ENCODE measurements at places on chromosomes 1 and 21.

DNA sequence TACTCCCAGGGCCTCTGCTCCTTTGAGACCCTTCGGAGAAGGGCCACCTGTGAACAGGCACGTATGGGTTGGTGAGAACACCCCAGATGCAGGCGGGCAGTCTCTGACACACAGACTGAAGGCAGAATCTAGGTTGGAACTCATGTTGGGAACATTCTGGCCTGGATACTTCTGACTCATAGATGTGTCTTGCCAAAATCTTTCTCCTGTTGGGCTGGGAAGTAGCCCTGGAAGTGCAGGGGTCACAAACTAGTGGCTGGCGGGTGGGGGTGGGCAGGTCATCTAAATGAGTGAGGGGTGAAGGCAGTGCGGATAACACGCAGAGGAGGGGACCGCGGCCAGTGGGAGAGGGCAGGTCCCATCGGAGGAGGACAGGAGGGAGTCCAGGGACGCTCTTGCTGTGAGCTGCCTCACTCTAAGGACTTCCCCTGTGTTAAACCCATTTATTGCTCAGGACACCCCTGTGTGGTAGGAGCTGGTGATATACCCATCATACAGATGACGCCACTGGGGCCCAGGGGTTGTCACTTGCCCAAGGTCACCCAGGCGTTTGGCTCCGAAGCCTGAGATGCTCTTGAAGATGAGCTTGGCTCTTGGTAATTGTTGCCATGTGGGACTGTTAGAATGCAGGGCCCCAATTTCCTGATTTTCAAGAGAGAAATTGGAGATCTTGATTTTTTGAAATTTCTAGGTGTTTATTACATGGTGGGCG is 181.0 kb downstream of the PTPRU start:
- DNase-seq, result no peak

DNA sequence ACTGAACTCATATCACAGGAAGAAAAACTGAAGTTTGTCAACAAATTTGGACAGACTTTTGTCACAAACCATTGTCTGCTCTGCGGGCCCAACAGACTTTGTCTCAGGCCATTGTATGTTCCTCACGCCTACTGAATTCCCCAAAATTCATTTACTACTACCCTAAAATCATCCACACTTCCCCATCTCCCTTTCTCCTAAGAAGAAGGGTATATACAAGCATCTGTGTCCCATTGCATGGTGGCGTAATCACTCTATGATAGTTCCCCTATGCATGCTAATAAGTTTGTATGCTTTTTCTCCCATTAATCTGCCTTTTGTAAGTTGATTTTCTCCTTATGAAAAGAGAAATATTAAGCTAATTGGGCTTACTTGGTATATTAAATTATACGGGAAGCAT is 54.9 kb upstream of the ATF3 start:
- no peak for DNase-seq

DNA sequence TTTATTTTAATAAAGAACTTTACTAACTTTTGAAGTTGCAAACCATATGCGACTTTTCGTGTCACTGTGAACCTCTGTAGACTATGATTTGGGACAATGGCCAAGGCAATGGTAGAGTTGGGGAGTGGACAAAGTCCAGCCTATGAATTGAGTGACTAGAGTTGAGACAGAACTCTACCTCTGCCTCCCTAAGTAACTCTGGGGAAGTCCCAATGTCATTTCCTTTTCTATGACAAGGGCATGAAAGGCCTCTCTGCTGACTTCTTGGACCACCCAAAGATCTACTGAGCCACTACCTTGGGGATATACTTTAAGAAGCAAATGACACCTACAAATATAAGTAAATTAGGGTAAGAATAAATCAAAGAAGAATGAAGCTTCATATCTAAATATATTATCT is 19.3 kb downstream of the BEND5 start:
- DNase-seq, result no peak

- DNase-seq, result no peak
Measured at GRCh38 chr1:93605026-93605568, 76.5 kb downstream of the BCAR3 start.

- peak; percentile 82 for DNase-seq
Measured at GRCh38 chr1:234851450-234852438, 241.8 kb upstream of the IRF2BP2 start.

DNA sequence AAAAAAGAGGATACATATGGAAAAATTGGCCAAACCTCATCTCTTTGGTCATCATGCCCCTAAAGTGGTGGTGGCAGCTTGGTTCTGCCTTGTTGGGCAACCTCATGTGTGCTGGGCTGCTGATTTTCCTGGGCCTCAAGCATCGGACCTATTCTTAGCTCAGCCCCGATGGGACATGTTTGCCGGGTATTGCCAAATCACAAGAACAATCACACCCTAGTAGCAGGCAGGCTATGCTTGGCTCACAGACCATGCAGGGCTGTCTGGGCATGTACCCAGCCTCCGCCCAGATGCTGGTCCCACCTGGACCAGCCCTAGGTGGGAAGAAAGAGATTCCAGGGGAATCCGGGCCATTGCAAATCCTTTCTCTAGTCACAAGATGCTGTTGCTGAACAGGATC is 189.4 kb upstream of the FGGY start:
- peak; percentile 17 for DNase-seq

- no peak for DNase-seq
Measured at GRCh38 chr1:164562061-164562460, 3.1 kb downstream of the PBX1 start.

DNA sequence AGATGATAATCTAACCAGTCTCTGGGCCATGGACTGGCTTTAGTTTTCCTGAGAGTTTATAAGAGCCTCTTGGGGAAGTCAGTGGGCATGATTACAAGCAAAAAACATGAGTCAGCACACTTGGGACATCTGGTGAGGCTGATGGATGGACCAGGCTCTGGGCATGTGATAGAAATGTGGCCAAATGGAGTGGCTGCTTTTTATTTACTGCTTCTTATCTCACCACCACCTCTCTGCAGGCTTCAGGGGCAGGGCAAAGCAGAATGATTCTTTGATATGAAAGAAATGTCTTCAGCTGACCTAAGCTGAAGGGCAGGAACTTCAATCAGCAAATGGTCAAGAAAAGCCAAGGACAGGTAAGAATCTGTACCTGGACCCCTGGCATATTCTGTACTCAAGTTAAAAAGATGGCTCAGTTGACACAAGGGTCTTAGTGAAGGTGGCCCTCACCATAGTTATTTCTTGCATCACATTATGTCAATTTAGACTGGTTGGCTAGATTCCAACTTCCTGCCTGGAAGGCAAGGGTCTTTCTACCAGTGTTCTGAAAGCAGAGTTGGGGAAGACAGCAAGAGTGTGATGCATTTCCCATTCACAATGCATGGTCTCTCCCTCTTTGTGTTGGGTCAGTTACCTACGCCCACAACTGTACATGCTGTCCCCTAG is 162.8 kb downstream of the FASLG start:
- no peak for DNase-seq

- no peak for DNase-seq
Measured at GRCh38 chr1:67773462-67773861, 59.8 kb downstream of the GNG12 start.

DNA sequence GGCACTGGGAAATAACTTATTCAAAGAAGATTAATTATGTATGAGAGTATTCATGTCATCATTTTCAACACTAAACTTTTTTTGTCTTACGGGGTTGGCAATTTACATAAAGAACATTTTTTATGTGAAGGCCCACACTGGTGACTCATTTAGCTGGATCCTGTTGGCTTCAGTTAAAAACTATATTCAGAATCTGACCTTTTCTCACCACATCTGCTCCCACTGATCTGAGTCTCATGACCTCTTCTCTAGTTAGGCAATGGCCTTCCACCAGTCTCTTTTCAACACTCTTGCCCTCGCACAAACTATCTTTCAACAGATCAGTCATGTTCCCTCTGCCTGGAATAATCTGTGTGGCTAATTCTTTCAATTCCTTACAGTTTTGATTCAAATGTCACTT is 53.4 kb downstream of the TMPRSS15 start:
- DNase-seq, result no peak

DNA sequence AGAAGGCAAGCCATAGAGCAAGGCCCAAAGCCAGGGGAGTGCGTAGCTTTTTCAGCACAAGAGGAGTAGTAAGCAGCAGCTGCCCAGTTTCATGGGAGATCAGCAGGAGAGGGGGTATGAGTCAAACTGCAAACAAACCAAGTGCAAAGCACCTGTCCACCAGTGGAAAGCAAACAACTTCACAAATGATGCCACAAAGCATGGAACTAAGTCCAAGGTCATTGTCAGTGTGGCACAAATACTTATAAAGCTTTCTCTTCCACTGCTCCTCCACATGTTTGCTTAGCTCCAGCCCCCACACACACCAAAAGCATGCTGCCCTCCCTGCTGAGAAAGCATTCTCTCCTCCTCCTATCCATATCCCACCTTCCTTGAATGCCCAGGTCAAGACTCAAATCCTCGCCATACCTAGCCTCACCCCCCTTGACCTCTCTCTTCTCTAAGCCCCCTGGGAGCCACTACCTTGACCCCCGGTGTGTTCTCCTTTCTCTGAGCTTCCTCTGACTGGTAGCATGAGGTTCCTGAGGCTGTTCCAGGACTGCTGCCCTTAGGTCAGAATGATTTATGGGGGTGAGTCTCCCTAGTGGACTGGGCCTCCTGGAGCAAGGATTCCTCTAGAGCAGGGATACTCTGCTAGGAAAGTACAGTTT is 70.4 kb downstream of the DMAP1 start:
- DNase-seq, result peak; percentile 94

- DNase-seq, result no peak
Measured at GRCh38 chr1:19006000-19006399, 49.5 kb upstream of the IFFO2 start.

GRCh38 chr1:65104854-65105534 is 43.0 kb upstream of the AK4 start:
- no peak for DNase-seq

GRCh38 chr1:119686661-119687060 is 25.1 kb upstream of the PHGDH start:
- no peak for DNase-seq

GRCh38 chr21:31449921-31450535 is 106.0 kb upstream of the TIAM1 start:
- DNase-seq, result no peak

DNA sequence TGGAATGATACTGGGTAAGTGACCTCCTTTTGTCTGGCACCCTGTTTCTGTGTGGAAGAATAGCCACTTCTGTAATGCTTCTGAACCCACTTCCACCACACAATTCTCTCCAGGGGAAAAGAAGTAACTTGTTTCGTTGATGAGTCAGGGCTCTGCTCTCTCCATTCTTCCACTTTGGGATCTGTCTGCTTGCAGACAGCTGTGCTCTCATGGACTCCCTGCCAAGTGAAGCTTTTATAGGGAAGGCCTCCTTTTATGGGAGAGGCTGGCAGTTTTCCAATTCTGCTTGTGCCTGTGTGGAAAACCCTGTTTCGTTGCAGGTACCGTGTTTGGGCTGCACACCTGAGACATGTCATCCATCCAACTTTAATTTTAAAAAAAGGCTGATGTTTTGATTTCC is 130.7 kb downstream of the GIPC2 start:
- DNase-seq, result peak; percentile 71

GRCh38 chr1:159970932-159971342 is 16.9 kb upstream of the SLAMF9 start:
- DNase-seq, result no peak

- DNase-seq, result no peak
Measured at GRCh38 chr1:93353286-93353685, 7.6 kb downstream of the DR1 start.

GRCh38 chr1:234398849-234399381 is 25.7 kb downstream of the COA6 start:
- DNase-seq, result no peak

- DNase-seq, result peak; percentile 22
Measured at GRCh38 chr1:214124281-214124805, 136.6 kb downstream of the PROX1 start.

DNA sequence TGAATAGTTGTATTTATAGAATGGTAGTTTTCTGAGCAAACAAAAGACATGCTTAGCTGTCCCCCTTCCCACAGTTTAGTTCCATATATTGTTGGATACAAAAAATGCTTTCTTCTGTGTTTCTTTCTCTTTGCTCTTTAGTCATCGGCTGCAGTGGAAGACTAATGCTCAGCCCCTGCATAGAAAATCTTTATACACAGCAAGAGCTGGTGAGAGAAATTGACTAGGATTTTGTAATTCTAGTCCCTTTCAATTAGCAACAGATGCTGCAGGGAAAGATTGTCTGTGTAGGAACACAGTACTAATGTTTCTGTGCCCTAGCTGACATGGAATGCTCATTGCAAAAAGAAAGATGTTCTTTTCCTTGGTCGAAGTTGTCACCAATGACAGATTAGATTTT is 200.9 kb downstream of the RPS6KC1 start:
- peak; percentile 71 for DNase-seq

- DNase-seq, result no peak
Measured at GRCh38 chr1:167503626-167504466, 14.5 kb downstream of the CD247 start.
